ENCODE measurements at places on chromosomes 4 and X.

DNA sequence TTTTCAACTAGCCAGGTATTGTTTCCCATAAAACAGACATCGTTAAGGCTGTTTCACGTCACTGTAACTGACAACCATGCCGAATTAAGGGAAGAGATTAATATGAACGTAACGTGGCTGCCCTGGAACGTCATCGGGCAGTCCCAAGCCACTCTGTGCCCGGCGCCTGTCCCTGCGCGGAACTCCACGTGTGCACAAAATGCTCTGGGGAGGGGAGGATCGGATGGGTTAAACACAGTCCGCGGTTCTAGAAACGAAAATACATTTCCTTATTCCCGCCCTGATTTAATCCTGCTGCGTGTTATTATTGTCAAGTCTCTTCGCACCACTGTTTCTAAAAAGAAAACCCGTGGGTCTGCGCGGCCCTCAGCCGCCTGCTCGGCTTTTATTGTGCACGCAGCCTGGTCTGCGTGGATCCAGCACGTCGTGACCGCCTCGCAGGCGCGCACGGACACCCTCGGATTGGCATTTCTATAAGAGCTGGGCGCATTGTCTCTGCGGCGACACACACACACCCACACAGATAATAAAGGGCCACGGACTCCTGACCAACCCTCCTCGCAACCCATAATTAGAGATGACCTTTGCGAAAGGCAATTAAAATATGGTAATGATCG lies 69.6 kb upstream of the BCOR start:
- DNase-seq = no peak

DNA sequence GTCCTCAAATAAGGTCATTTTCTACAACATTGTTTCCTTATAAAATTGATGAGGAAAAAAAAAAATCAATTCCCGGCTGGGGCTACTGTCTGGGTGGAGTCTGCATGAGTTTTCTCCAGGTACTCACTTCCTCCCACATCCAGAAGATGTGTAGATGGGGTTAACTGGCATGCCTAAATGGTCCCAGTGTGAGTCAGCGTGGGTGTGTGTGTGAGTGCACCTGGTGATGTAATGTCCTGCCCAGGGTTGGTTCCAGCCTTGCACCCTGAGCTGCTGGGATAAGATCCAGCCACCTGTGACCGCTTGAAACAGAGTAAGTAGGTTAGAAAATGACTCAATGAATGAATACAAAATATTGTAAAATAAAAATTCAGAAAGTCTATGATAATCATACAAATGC lies 11.1 kb downstream of the USP26 start:
- DNase-seq = no peak

GRCh38 chr4:52883707-52884669 lies 21.9 kb downstream of the RASL11B start:
- DNase-seq = no peak

- no peak for DNase-seq
Measured at GRCh38 chr4:112038861-112039260, 106.4 kb upstream of the FAM241A start.

GRCh38 chr4:122824616-122825015 lies 2.0 kb upstream of the FGF2 start:
- DNase-seq = no peak

DNA sequence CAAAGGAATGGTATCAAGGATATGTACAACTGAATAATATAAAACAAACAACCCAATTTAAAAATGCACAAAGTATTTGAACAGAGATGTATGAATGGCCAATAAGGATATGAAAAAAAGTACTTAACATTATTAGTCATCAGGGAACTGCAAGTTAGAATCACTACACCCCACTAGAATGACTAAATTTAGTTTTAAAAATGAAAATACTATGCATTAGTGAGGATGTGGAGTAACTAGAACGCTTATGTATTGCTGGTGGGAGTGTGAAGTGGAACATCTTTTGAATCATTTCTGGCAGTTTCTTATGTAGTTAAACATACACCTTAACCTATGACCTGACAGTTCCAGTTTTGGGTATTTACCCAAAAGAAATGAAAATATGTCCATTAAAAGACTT lies 13.0 kb upstream of the SLC16A2 start:
- DNase-seq = no peak

DNA sequence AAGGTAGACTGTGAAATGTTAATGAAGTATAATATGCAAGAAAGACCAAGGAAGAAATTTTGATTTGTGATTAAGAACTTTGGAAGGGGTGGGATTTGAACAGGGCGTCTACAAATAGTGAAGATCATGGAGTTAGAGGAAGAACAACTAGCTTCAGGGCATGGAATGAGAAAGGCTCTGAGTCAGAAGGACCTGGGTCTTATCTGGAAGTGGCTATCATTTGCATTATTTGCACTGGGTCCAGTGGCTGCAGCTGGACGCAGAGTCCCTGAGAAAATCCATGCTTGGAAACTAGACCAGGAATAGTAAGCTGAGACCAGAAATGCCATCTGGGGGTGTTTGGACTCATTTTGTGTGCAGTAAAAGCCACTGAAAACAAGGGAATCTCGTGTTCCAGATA lies 4.3 kb upstream of the LIMCH1 start:
- no peak for DNase-seq

DNA sequence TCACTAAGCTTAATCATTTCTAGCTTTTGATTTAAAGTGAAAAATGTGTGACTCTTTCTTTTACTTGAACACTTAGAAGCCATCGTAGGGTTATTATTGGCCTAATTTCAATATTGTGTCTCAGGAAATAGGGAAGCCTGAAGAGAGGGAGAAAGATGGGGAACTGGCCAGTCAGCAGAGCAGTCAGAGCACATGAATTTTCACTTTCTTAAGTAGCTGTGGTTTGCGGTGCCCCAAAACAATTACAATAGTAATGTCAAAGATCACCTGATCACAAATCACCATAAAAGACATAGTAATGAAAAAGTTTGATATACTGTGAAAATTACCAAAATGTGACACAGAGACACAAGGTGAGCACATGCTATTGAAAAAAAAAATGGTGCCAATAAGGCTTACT lies 45.5 kb downstream of the CENPC start:
- DNase-seq = no peak

- peak; percentile 75 for DNase-seq
Measured at GRCh38 chr4:109648266-109648996, 54.8 kb downstream of the CASP6 start.

All from CD4-positive, alpha-beta T cell treated with Interleukin-1 beta for 1 hour (primary cell).